ENCODE measurements at places on chromosomes 16 and 17.

GRCh38 chr16:86773354-86773715 lies 195.0 kb downstream of the FOXL1 start:
- no peak for DNase-seq

GRCh38 chr16:66473654-66474519 lies 46.8 kb downstream of the BEAN1 start:
- peak; percentile 50 for DNase-seq

DNA sequence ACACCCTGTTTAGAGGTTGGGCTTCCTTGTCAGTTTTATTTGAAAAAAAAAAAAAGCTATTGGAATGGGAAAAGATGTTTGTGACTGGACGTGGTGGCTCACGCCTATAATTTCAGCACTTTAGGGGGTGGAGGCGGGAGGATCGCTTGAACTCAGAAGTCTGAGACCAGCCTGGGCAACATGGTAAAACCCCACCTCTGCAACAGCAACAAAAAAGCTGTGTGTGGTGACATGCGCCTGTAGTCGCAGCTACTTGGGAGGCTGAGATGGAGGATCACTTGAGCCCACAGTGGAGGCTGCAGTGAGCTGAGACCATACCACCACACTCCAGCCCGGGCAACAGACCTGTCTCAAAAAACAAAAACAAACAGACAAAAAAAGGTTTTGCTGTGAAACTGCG lies 66.1 kb upstream of the SIAH1 start:
- DNase-seq: peak; percentile 35

DNA sequence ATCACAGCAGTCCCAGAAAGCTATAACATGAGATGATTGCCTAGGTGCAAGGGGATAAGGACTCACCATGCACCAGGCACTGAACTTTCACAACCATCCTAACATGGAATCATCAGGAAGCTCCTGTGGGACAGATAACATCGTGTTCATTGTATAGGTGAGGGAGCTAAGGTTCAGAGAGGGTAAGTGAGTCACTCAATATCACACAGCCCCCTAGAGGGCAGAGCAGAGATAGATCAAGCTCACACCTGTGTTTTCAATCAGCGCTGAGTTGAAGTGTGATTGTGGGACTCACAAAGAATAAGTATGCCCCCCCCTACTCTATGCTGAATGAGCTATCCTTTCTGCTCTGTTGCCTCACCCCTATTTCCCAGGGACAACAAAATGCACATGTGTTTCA lies 377.7 kb upstream of the ERCC4 start:
- DNase-seq: no peak

GRCh38 chr17:14986127-14986526 lies 279.0 kb downstream of the PMP22 start:
- DNase-seq: no peak

DNA sequence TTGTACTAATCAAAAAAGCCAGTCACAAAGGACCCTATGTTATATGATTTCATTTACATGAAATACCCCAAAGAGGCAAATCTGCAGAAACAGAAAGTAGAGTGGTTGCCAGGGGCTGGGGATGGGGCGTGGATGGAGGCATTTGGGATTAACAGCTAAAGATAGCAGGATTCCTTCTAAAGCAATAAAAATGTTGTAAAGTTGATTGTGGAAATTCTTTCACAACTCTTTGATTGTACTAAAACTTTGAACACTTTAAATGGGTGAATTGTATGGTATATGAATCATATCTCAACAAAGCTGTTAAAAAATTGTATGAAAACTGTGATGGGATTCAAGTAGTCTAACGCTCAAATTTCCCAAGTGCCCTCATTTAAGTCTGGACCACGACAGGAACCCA lies 630.8 kb downstream of the MAF start:
- DNase-seq: no peak

DNA sequence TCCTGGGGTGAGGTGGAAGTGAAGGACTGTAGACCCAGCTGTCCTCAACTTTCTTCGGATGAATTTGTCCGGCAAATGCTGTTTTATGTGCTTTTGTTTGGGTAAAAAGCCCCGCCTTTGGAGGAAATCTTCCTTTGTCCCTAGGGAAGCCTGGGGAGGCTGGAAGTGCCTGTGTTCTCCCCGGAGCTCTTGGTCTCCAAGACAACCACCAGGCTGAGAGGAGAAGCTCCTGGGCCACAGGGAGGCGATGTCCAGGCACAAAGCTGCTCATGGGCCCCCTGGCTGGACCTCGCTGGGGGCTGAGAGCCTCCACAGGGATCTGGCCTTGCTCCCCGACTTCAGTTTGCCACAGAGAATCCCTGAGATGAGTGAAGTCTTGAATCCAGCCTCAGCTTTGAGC lies 293.1 kb upstream of the N4BP1 start:
- DNase-seq: no peak

GRCh38 chr16:88810912-88811768 lies 588 bp downstream of the APRT start:
- peak; percentile 92 for DNase-seq

- DNase-seq: peak; percentile 93
These were observed 3.3 kb upstream of the HOXB8 start for GRCh38 chr17:48618256-48618896.

DNA sequence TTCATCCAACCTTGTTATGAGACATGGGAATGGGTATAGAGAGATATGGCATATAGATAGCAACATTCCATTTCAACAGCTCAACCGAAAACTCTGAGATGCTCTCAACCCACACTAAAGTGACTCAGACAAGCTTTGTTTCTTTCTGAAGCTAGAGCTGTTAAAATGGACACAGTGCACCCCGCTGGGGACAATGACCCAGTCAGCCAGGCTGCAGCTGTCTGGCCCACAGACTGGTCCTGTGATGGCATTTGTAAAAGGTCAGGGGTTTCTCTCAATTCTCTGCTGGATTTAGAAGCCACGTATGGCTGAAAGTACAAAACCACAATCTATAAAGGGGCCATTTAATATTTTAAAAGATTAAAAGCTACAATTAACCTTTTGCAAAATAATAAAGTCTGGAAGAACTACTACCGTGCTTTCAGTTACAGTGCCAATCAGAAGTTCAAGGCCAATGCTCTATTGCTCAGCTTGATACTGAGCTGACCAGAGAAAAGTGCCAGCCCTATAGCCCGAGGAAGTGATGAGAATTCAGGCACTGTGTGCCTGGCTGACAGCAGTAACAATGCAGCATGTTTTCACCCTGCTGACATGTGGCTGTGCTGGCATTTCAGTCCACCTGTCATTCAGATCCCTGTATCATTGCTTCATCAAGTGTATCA lies 60.2 kb downstream of the TEX2 start:
- DNase-seq: no peak

GRCh38 chr16:59964232-59964924 lies 1230.3 kb upstream of the GOT2 start:
- no peak for DNase-seq

DNA sequence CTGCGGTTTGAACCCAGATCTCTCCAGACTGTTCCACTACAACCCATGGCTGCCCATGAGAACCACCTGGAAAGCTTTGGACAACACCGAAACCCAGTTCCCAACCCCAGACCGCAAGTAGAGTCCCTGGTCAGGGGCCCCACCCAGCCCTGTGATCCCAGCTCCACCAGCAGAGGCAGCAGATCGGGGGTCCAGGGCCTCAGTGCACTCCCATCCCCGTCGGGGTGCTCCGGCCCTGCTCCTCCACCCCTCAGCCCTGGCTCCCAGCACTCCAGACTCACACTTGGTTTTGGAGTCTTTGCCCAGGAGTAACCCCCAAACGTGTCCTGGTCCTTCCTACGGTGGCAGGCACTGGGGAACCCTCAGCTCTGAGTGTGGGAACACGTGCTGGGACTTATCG lies 20.7 kb upstream of the OSGIN1 start:
- DNase-seq: no peak

DNA sequence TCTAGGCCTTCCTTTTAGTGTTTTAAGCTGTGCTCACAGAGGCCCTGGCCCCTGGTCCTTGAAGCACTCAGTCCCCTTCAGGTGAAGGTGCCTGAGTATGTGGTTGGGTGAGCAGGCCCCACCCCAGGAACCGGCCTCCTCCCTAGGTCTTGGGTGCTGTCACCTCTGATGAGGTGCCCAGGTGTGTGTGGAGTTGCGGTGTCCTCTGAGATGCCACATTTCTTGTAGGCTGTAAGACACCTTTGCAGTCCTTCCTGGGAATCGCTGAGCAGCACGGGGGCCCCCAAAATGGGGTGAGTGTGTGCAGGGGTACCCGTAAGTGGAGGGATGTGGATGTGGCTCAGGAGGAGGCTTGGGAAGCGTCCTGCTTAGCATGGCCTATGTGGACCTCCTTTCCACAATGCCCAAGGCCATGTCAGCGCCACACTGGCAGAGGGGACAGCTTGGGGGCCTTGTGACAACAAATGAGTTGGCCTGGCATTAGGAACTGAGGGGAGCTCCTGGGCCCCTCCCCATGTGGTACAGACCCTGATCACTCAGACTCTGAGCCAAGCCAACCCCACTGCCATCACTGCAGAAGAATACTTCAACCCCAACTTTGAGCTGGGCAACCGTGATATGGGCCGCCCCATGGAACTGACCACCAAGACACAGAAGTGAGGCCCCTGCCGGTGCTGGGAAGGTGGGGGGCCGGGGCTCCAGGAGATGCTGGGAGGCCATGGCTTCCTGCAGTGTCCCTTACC lies 11.2 kb downstream of the CORO6 start:
- DNase-seq: no peak

All from activated CD8-positive, alpha-beta memory T cell treated with anti-CD3 and anti-CD28 coated beads for 24 hours (primary cell).